ENCODE measurements at places on chromosomes 7 and 10. TPM values are rescaled to one million over a fixed set of nuclear protein-coding genes. Genes with fewer than 3 reads are reported as not detected.

The CPA1 gene
- not detected for total RNA-seq

- DNase-seq, result peak; percentile 66
- H3K36me3 ChIP-seq, result peaks cover 7% of the 10 kb centered on the region
- H3K4me3 ChIP-seq, result peak overlapping the region; percentile 71
- 0 out of 2 replicates have a peak overlapping the region, but pooled peaks have one; percentile 6 for H3K27ac ChIP-seq
- no peaks in the 10 kb centered on the region for H3K27me3 ChIP-seq
Observed at GRCh38 chr10:50621968-50622705, 1.6 kb downstream of the SGMS1 start.

- peaks cover 6% of the 10 kb centered on the region for H3K4me1 ChIP-seq
- DNase-seq, result no peak
- H3K36me3 ChIP-seq, result no peaks in the 10 kb centered on the region
- H3K4me3 ChIP-seq, result no peak overlapping the region
- no peaks in the 10 kb centered on the region for H3K27me3 ChIP-seq
Observed at GRCh38 chr10:103473261-103473671, 5.8 kb downstream of the CALHM3 start.

DNA sequence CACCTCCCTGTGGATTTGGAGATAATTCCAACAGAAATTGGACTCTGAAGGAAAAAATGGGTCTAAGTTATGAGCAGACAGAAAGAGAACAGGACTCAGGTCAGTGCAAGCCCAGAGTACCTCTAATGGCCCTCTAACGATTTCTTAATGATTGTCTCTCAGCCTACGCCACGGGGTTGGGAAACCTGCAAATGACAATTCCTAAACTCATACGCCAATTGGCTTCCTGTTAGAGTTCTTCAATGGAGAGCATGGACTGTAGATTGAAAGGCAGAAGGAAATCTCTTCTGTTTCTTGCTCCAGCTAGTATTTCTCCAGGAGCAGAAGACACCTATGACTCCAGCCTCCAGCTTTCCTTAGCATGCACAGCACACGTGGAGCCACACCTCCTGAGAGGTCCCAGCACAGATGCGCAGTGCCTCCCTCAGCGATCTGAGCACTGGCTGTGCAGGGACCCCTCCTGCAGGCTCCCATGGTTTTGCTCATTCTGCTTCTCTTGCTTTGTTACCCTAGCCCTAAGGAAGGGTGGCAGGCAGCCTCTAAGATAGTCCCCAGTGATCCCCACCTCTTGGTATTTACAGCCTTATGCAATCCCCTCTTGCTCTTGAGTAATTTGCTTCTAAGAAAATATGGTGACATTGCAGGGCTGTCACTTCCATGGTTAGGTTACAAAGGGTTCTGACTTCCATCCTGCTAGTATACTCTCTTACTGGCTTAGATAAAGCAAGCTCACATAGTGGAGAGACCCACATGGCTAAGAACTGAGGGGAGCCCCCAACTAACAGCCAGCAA, 30.1 kb downstream of the DENND11 start:
- DNase-seq, result no peak
- no peak overlapping the region for H3K27ac ChIP-seq
- H3K36me3 ChIP-seq, result peaks cover 3% of the 10 kb centered on the region
- no peaks in the 10 kb centered on the region for H3K27me3 ChIP-seq
- peaks cover 19% of the 10 kb centered on the region for H3K4me1 ChIP-seq
- H3K4me3 ChIP-seq, result no peak overlapping the region

DNA sequence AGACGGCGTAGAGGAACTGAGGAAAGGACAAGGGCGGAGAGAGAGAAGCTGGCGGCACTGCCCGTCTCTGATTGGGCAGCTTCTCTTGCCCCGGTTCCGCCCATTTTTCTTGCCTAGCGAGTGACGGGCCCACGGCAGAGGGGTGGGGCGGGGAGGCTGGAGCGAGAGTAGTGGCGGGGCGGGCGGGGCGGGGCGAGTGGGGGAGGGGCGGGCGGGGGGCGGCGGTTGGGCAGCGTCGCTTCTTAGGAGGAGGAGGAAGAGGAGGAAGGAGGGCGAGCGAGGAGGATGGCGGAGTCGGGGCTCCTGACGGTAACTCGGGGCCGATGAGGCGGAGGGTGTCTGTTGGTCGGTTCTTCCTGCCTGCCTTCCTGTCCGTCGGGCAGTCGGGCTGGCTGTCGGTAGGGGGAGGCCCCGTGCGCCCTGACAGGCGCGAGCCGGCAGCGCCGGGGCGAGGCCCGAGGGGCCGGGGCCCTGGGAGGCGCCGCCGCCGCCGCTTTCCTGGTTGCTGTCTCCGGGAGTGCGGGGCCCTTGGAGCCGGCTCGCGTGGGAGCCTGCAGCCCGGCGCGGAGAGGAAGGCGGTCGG, at the start of gene SHOC2:
Gene SHOC2, plus strand, starts transcription at position 256 of the 583 bp plus-strand sequence. CDS start 44,755 bp downstream, outside the sequence.
- H3K4me1 ChIP-seq, result peaks cover 37% of the 10 kb centered on the region
- no peaks in the 10 kb centered on the region for H3K27me3 ChIP-seq
- H3K27ac ChIP-seq, result peak within 1 kb of the TSS; percentile 100

The SPACDR gene
- not detected for total RNA-seq

DNA sequence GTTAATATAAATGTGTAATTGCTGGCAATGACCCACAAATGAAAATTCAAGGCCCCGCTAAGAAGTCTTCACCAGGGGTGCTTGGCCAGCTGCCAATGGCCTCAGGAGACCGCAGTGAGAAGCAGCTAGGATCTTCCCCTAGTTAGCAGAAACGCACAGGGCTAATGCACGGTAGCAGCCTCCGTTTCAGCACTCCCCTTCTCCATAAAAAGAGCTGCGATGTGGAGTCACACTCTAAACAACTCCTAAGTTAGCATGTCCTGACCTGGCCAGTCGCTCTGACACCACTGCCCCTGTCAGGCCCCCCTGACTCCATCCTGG, 139.0 kb downstream of the SEPTIN14 start:
- no peaks in the 10 kb centered on the region for H3K27me3 ChIP-seq
- DNase-seq, result no peak

- no peaks in the 10 kb centered on the region for H3K27me3 ChIP-seq
- no peak overlapping the region for H3K27ac ChIP-seq
- peaks cover 24% of the 10 kb centered on the region for H3K36me3 ChIP-seq
Observed at GRCh38 chr7:66919304-66919703, 1.7 kb upstream of the TMEM248 start.

The PILRB gene
- total RNA-seq, result 16.1 TPM

GRCh38 chr7:123533553-123533917, 860 bp downstream of the IQUB start:
- H3K36me3 ChIP-seq, result 0 out of 2 replicates have a peak, but pooled peaks cover 3% of the 10 kb centered on the region
- no peaks in the 10 kb centered on the region for H3K27me3 ChIP-seq
- DNase-seq, result no peak
- no peak overlapping the region for H3K27ac ChIP-seq
- H3K4me1 ChIP-seq, result peaks cover 9% of the 10 kb centered on the region

- no peak overlapping the region for H3K27ac ChIP-seq
- H3K27me3 ChIP-seq, result no peaks in the 10 kb centered on the region
- no peak overlapping the region for H3K4me3 ChIP-seq
- no peaks in the 10 kb centered on the region for H3K36me3 ChIP-seq
- H3K4me1 ChIP-seq, result no peaks in the 10 kb centered on the region
Observed at GRCh38 chr7:38699471-38699870, 68.3 kb upstream of the AMPH start.

The LRIT1 gene
- not detected for total RNA-seq

- no peak overlapping the region for H3K27ac ChIP-seq
- no peak for DNase-seq
- no peaks in the 10 kb centered on the region for H3K4me1 ChIP-seq
- no peak overlapping the region for H3K4me3 ChIP-seq
Observed at GRCh38 chr7:71521506-71521905, 389.6 kb downstream of the GALNT17 start.

The FFAR4 gene
- not detected for total RNA-seq

GRCh38 chr10:42594246-42594650, 44.1 kb downstream of the ZNF33B start:
- DNase-seq, result no peak
- H3K4me3 ChIP-seq, result no peak overlapping the region
- H3K36me3 ChIP-seq, result peaks cover 7% of the 10 kb centered on the region
- no peaks in the 10 kb centered on the region for H3K4me1 ChIP-seq

- DNase-seq, result no peak
- no peak overlapping the region for H3K27ac ChIP-seq
- no peaks in the 10 kb centered on the region for H3K36me3 ChIP-seq
Observed at GRCh38 chr7:26850193-26850651, 14.2 kb downstream of the SKAP2 start.

The LRRC4 gene
- 0.34 TPM for total RNA-seq

GRCh38 chr7:143321734-143322133, 5.8 kb downstream of the CLCN1 start:
- H3K27me3 ChIP-seq, result no peaks in the 10 kb centered on the region
- no peak overlapping the region for H3K4me3 ChIP-seq
- no peak overlapping the region for H3K27ac ChIP-seq
- no peaks in the 10 kb centered on the region for H3K4me1 ChIP-seq

- no peak overlapping the region for H3K4me3 ChIP-seq
- no peak overlapping the region for H3K27ac ChIP-seq
- no peak for DNase-seq
Observed at GRCh38 chr10:43131256-43131655, 7.0 kb upstream of the CSGALNACT2 start.

The OR6V1 gene
- not detected for total RNA-seq

- H3K4me1 ChIP-seq, result peaks cover 27% of the 10 kb centered on the region
- no peak overlapping the region for H3K4me3 ChIP-seq
- H3K27me3 ChIP-seq, result no peaks in the 10 kb centered on the region
- no peaks in the 10 kb centered on the region for H3K36me3 ChIP-seq
- no peak overlapping the region for H3K27ac ChIP-seq
Observed at GRCh38 chr10:98953251-98953650, 282.4 kb downstream of the HPSE2 start.

- no peak overlapping the region for H3K27ac ChIP-seq
- H3K4me1 ChIP-seq, result no peaks in the 10 kb centered on the region
- H3K27me3 ChIP-seq, result no peaks in the 10 kb centered on the region
- H3K4me3 ChIP-seq, result no peak overlapping the region
- DNase-seq, result no peak
Observed at GRCh38 chr7:144805627-144806239, 30.1 kb downstream of the TPK1 start.

- no peaks in the 10 kb centered on the region for H3K36me3 ChIP-seq
- no peak overlapping the region for H3K4me3 ChIP-seq
- no peak for DNase-seq
- H3K4me1 ChIP-seq, result peaks cover 23% of the 10 kb centered on the region
Observed at GRCh38 chr10:119494236-119495020, 48.1 kb downstream of the RGS10 start.

DNA sequence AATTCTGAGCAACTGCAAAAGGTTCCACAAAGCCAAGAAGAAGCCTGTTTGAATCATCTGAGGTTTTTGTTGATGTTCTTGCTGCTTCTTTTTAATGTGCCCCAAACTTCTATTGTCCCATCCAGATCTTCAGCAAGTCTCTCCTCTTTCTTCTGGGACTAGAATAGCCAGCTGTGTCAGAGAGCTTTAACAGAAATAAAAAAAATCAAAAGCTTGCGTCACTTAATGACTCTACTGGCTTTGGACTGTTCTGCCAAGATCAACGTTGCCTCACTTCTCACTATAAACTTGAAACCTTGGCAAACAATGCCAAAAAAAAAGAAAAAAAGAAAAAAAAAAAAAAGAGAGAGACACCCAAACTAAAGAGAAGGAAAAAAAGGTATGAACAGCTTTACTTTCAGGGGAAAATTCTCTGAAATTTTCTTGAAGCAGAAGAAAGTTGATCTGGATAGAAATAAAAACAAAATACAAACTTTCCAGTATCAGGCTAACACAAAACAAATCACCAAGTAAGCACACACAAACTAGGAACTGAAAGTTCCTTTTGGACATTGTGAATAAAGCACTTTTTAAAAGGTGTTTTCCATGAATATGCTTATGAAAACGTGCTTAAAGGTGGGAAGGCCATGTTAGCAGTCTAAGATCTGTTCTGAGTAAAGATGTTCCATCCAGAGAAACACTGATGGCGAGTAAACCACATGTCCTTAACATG, 14.8 kb downstream of the USP54 start:
- H3K36me3 ChIP-seq, result no peaks in the 10 kb centered on the region
- no peak overlapping the region for H3K27ac ChIP-seq
- no peaks in the 10 kb centered on the region for H3K27me3 ChIP-seq

DNA sequence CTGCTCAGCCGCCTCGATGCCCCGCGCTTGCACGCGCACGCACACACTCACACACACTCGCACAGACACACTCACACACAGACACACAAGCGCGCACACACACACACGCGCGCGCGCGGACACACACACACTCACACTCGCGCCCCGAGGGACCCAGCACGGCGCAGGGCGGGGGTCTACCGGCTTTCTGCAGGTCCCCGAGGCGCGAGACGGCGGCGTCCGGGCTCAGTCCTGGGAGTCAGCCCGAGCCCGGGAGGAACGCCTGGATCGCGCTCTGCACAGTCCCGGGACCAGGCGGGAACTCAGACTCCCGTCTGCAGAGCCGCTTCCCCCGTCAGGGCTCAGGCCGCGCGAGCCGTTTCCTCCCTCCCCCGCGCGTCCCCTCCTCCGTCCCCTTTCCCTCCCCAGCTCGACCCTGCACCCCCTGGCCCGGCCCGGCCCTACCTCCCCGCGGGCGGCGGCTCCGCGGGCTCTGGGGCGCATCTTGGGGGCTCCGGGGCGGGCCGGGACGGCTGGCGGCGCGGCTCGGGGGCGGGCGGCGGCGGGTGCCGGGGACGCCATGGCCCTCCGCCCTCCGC, 464 bp downstream of the DENND2A start:
- no peaks in the 10 kb centered on the region for H3K27me3 ChIP-seq
- H3K27ac ChIP-seq, result peak overlapping the region; percentile 86

GRCh38 chr10:88783724-88784123, 18.8 kb upstream of the LIPM start:
- no peak overlapping the region for H3K27ac ChIP-seq
- no peaks in the 10 kb centered on the region for H3K36me3 ChIP-seq
- H3K4me1 ChIP-seq, result no peaks in the 10 kb centered on the region
- no peak overlapping the region for H3K4me3 ChIP-seq
- no peak for DNase-seq

GRCh38 chr7:28174901-28175661, 5.5 kb downstream of the JAZF1 start:
- no peaks in the 10 kb centered on the region for H3K27me3 ChIP-seq
- no peak for DNase-seq
- H3K27ac ChIP-seq, result no peak overlapping the region
- no peak overlapping the region for H3K4me3 ChIP-seq
- H3K36me3 ChIP-seq, result peaks cover 10% of the 10 kb centered on the region

GRCh38 chr7:116386674-116387073, 112.9 kb upstream of the CAV2 start:
- no peaks in the 10 kb centered on the region for H3K36me3 ChIP-seq
- H3K27me3 ChIP-seq, result no peaks in the 10 kb centered on the region
- no peak overlapping the region for H3K27ac ChIP-seq
- no peak overlapping the region for H3K4me3 ChIP-seq
